Muscle of arm (tissue), 14 donors: ENCODE measurements at places on chromosomes 11 and 22. TPM values are rescaled to one million over a fixed set of nuclear protein-coding genes. Genes with fewer than 3 reads are reported as not detected.

- DNase-seq: no peak
Measured at GRCh38 chr11:93842461-93842860, 8.0 kb downstream of the VSTM5 start.

The DUSP8 gene
- polyA plus RNA-seq: 11.8 TPM

DNA sequence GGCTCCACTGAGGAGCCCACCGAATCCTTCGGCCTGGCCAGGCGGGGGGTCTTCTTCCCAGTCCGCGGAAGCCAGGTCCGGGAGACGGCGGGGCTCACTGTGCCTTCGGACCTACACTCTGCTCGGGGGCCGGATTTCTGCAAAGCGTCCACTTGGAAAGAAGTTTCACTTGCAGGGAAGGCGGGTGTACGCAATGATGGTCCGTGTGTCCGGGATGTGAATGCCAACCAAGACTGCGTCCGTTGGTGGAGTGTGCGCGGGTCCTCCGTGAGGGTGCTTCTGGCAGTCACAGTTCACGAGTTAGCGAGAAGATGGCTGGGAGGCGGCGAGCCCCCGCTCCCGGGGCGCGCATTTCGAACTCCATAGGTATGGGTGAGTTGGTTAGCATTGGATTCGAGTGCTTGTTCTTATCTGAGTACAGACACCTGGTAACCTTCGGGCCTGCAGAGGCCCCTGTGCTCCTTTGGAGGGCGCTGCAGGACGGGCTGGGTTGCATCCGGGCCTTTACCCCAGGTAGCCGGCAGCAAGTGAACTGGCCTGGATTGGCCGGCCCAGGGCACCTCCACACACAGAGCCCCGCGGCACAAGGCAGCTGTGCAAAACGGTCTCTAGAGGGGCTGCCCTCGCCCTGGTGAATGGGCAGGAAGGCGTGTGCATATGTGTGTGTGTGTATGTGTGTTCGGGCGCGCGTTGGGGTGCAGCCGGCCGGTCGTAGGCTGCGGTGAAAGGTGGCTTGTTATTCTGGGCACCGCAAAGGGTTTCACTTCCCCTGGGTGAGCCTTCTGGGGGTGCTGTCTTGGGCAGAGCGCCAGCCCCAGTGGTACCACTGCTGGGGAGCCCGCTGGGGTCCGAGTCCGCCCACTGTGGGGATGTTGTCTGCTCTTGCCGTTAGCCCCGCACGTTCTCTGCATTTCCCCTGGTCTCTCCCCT is 13.3 kb upstream of the CYP2R1 start:
- peak; percentile 30 for DNase-seq

GRCh38 chr22:45826520-45826919 is 150.4 kb downstream of the WNT7B start:
- DNase-seq: no peak

The OR4D5 gene
- polyA plus RNA-seq: not detected

The BACE1 gene
- 38.6 TPM for polyA plus RNA-seq

GRCh38 chr11:16178273-16178672 is 178.1 kb downstream of the SOX6 start:
- DNase-seq: no peak

The CRYBB2 gene
- 0.26 TPM for polyA plus RNA-seq

GRCh38 chr11:25981998-25982397 is 349.9 kb upstream of the ANO3 start:
- peak; percentile 76 for DNase-seq

DNA sequence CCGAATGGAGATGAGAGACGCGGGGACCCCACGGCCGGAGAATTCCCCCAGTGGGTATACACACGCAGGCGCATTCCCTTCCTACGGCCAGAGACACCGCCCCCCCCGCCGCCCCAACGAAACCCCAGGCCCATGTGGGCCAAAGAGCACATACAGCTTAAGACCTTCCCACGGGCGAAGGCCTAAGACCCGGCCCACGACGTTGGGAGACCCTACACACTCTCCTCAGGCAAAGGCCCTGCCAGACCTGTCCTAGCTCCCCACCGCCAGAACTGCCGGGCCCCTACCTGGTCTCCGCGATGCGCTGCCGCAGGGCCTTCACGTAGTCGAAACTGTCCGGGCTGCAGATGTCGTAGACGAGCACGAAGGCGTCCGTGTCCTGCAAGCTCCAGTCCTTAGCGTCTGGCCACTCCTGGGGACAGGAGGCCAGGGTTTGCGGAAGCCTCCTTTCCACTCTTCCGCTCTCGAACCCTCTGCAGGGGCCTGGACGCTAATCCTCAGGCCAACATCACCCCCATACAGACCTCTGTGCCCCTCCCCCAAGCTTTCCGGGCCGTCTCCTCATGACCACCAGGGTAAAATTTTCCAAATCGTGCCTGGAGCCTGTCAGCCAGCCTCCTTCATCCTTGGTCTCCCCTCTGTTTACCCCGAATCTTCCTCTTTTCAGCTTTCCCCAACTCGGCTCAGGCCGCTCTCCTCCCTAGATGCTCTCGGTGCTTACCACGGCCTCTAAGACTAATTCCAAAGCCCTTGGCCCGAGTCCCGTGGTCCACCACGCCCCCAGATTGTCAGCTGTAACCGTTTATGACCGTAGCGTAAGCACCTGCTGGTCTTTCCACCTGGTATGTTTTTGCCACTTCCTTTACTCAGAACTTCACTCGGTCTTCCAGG is 1.7 kb downstream of the RASL10A start:
- no peak for DNase-seq

DNA sequence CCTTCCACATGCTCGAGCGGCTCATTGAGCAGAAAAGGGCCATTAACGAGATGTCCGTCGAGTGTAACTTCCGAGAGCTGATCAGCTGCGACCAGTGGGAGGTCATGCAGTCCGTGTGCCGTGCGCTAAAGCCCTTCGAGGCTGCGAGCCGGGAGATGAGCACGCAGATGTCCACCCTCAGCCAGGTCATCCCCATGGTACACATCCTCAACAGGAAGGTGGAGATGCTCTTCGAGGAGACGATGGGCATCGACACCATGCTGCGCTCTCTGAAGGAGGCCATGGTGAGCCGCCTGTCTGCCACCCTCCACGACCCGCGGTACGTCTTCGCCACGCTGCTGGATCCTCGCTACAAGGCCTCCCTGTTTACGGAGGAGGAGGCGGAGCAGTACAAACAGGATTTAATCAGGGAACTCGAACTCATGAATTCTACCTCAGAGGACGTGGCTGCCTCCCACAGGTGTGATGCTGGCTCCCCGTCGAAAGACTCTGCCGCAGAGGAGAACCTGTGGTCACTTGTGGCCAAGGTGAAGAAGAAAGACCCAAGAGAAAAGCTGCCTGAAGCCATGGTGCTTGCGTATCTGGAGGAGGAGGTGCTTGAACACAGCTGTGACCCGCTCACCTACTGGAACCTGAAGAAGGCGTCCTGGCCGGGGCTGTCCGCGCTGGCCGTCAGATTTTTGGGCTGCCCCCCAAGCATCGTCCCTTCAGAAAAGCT is 31.7 kb downstream of the ALG12 start:
- no peak for DNase-seq

GRCh38 chr11:133980665-133981064 is 23.9 kb upstream of the IGSF9B start:
- no peak for DNase-seq

GRCh38 chr22:33771136-33771535 is 149.1 kb downstream of the LARGE1 start:
- DNase-seq: no peak

DNA sequence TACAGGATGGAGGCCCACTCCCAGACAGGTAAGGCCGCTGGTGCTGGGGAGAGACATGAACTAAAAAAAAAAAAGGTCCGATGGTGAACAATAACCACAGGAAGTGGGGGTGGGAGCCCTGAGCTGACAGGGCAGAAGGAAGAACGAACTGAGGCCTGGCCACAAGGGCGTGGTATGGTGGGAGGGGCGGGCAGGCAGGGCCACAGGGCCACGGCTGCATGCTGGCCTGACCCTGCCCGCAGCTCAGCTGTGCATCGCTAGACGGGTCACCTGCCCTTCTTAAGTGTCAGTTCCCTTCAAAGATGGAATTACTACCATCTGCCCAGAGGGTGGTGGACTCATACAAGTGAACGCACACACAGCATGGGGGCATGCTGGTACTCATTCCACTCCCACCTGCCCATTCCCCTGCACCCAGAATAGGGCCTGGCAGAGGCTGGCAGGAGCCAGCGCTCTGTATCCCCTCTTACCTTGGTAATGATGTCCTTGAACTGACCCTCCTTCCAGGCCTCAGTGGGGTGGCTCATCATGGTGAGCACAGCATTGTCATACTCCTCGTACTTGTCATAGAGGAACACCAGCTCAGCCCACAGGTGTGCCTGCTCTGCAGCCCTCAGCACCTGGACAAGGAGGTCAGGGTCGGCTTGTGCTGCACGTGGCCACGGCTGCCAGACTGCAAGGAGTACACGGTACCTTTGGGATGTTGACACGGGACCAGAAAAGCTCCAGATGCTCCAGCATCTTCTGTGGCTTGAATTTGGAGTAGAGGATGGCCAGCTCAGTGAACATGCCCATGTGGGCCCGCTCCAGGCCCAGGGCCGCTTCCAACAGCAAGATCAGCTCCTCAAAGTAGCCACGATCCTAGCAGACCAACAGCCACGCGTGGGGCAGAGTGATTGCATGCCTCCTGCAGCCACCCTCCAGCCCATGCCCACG is 17.5 kb upstream of the SLC25A1 start:
- DNase-seq: no peak

DNA sequence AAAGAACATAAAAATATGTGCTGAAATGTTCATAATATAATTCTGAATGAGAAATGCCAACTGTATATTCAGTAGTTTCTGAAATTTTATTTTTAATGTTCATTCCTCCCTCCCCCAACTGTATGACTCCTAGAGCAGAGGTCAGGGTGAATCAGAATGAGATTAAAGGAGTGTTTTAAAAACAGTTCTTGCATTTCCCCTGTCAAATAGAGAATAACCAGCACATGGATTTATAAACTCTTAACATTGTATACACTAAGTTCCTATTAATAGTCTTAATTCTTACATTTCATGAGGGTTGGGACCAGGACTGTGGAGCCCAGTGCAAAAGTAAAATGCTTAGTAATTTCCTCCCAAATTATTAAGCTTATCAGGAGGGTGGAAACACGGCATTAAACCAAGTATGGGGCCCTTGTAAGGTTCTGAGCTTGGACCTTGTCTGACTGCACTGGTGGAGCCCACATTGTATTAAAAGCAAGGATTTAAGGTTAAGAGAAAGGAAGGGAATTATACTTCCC is 474.6 kb upstream of the RAG2 start:
- DNase-seq: no peak

The HTR3A gene
- polyA plus RNA-seq: not detected

The LUZP2 gene
- polyA plus RNA-seq: not detected
